Astrocyte (in vitro differentiated cells and primary cell): ENCODE measurements at places on chromosomes 1 and 21.
A peak's percentile ranks its signal among the peaks of the same experiment; 100 is the strongest.

DNA sequence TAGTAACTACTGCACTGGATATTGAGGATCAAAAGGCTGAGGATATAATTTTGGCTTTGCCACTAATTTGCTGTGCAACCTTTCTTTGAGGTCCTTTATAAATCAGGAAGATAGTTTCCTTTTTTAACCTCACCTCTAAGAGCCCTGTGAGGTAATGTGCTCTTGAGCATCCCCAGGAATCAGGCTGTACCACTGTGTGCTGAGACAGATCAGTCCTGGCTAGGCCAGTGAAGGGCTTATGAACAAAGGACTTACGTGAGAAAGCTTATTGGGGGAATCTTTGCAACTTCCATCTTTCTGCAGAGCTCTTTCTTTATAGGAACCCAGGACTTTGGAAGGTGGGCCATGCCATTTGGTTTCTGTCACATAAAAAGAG, 188.9 kb downstream of the SIPA1L2 start:
- DNase-seq: no peak

DNA sequence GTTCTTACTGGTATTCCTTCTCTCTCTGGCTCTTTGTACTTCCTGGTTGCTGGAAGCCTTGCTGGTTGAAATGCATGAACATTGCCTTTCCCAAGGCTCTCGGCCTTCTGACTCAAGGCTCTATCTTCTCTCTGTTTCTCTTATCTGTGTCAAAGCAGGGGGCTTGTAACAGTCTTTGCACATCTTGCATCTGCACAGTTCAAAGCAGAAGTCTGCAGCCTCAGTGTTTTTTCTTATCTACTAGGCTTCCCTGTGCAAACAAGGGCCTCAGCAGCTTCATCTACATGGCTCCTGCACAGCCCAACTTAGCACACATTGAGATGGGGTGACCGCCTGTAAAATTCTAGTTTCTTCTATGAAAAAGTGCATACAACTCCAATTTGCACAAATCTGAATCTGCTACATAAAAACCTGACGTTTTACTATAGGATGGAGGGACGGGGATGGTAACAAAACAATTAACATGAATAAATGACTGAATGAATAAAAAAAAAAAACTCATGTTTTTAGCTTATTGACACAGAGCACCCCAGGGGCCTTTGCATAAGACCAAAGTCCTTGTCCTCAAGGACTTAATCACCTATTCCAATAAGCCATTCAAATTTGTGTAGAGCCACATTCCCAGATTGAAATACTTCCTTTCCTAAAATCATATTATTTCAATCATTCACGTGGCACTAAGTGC, 458.3 kb downstream of the LMO4 start:
- DNase-seq: no peak

DNA sequence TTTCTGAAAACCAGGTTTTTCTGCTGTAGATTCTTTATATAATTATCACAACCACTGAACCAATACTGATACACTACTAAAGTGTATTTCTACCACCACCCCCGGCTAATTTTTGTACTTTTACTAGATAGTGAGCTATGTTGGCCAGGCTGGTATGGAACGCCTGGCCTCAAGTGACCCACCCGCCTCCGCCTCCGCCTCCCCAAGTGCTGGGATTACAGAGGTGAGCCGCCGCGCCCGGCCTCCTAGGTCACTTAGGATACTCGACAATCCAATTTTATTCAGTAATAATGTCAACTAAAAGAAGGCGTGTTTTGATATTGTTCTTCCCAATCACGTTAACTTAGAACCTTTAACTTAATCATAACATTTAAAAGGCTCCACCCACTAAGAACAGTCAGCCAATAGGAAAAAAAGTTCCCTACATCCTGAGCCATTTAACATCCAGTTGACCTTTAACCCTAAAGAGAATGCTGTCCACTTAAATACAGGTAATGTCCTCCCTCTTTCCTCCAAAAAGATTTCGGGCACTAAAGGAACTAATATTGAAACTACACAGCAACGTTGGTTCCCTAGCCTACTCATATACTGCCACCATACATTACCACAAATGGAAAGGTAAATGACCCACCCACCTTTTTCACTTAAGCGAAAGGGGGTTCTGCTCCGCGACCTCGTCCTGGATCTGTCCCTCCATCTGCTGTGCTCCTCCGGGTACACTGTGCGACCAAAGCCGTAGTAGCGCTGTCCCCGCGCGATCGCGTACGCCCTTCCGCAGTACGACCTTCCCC, 1.2 kb downstream of the RSRP1 start:
- no peak for DNase-seq

GRCh38 chr1:144101397-144102045, 129.7 kb upstream of the FAM72C start:
- no peak for DNase-seq

DNA sequence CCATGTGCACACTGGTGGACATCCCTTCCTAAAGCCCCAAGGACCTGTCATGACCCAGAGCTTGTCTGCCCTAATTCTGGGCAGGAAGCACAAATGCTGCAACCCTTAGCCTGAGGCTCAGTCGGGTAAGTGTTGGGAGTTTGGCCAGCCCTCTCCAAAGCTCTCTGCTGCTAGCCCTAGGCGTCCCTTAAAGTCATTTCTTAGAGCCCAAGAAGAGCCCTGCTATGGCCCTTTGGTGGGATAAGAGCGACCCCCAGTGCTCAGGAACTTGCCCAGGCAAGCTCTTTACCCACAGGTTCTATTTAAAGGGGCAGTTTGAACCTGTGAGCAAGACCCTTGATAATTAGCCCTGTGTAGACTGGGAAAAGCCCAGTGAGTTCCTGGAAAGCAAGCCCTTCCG, 356.8 kb downstream of the RRAGC start:
- no peak for DNase-seq

- no peak for DNase-seq
These were observed 44.6 kb downstream of the SLX9 start for GRCh38 chr21:44984428-44984791.

GRCh38 chr1:223714849-223715603, 2.7 kb downstream of the CAPN2 start:
- DNase-seq: peak; percentile 94

- no peak for DNase-seq
These were observed 33.0 kb downstream of the LAMC2 start for GRCh38 chr1:183218971-183219615.

GRCh38 chr1:26471498-26472319, 531 bp upstream of the HMGN2 start:
- DNase-seq: peak; percentile 57

DNA sequence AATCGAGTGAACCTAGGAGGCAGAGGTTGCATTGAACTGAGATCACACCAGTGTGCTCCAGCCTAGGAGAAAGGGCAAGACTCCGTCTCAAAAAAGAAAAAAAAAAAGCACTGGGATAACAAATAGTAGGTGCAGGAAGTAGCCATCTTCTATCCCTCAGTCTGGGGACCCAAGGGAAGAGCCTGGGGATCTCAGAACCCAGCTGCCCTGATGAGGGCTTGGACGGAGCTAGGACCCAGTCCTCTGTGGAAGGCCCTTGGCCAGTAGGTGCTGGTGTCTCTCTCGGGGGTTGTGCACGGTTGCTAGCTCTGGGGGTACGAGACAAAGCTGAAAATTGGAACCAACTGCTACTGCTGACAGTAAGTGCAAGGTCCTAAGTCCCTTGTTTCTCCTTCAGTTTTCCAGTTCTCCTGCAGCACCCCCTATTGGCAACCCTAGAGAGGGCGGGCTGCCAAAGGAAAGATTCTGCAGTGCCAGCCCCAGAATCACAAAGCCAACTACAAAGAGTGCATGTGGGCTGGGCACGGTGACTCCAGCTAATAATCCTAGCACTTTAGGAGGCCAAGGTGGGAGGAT, 57.6 kb upstream of the KIF1B start:
- peak; percentile 20 for DNase-seq

DNA sequence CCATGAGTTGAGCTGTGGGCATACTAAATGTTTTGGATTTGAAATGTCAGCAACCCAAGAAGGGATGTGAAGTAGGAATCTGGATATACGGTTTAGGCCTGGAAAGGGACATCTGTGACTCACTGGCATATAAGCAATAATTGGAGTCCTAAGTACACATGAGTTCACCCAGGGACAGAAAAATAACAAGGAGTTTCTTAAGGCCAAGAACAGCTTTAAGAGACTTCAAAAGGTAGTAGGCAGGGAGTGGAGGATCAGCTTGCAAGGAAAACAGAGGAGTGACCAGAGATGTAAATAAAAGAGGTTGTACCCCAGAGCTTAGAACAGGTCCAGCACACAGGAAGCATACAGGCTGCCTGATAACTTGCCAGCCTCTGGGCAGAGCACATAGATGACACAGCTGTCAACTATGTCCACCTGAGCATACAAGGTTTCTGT, 28.1 kb downstream of the TMEM50B start:
- DNase-seq: no peak

DNA sequence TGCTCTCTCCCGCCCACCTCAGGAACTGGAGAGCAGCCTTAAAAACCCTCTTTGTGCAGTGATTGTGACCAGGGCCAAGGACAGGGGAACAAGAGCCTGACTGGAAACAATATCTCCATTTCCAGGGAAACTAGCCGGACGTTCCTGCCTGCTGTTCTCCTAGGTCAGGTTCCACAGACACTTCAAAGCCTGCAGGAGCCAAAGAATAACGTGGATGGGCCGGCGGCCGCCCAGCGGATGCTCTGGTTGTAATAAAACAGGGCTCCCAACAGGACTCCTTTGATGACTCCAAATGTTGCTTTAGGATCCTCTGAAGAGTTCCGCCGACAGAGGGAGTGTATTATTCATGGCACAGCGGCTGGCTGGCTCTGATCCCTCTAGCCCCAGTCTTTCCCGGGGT, 162.2 kb downstream of the PLXNA2 start:
- DNase-seq: no peak

DNA sequence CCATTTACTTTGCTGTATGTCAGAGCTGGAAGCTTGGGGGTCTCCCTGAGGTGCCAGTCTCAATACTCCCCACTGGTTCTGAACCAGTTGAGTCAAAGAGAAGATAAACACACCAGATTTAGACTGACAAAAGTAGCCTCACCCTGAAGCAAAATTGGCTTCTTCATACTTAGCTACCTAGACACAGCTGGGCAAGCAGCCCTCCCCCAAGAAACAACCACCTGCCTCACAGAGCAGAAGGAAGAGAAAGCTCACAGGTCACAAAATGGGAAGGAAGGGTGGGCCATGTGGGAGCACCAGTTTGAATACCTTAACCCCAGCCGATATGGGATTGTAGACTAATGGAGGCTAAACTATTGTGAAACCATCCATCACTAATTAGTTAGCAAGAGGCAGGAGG, 24.6 kb upstream of the MYSM1 start:
- no peak for DNase-seq

DNA sequence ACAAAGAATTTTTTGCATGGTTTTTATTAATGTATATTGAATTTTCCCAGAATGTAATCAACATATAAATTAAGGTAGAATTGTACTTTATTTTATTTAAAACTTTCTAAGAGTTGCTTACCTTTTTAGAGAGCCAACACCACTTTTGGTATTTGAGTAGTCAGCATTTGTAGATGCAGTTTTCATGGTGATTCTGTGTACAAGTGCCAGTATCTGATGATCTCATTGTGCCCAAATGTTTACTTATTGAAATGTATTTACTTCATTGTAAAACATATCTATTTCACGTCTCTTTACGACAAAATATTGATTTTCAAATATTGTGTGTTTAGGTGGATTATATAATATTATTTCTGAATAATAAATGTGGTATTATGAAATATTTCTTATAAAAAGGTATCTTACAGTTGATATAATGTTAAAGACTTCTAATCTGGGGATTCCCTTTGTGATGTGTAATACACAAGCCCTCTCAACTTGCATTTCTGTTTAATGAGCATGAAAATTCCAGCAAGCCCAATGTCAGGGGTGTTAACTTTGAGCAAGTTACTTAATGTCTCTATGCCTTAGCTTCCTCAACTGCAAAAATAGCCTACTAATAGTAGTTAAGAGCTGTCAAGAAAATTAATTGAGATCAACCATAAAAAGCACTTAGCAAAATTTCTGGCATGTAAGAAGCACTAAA, 141.8 kb upstream of the ZNF648 start:
- no peak for DNase-seq

- peak; percentile 45 for DNase-seq
These were observed 1258.5 kb upstream of the ADGRL2 start for GRCh38 chr1:80542231-80542630.

DNA sequence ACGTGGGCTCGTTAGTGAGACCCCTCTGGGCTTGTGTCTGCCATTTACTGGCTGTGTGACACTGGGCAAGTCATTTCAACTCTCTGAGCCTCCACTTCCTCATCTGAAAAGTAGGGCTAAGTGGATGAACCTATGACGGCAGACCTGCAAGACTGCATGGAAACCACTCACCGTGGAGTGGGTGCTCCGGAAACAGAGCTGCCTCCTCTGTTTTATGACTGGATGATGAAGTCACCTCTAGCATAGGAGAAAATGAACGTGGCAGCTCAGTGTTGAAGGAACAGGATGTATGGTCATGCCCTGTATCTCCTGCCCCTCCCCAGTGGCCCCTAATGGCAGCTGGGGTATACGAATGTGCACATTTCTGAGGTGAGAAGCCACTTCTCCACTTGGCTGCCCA, 40.5 kb downstream of the STPG1 start:
- DNase-seq: no peak

GRCh38 chr1:97373000-97373399, 547.8 kb downstream of the DPYD start:
- DNase-seq: no peak

DNA sequence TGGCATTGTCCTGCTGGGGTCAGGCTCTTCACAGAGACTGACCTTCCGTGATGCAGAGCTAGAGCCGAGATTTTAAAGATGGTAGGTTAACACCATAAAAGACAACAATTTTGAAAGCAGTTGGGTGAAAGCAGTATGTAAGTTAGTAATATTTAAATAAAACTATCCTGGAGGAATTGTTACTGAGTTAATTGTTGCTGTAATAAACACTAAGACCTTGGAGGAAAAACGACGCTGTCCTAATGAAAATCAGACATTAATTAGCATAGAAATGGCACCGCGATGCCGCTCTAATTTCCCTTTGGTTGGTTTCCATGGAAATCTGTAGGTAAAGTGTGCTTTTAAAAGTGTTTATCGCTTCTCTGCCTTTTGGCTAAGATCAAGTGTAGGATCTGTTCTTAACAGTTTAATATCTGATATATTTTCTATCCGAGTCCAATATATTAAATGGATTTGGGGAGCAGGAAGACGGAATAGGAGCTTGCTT, 745 bp upstream of the ANP32E start:
- no peak for DNase-seq

GRCh38 chr1:169959686-169960085, 66.0 kb upstream of the SCYL3 start:
- no peak for DNase-seq

DNA sequence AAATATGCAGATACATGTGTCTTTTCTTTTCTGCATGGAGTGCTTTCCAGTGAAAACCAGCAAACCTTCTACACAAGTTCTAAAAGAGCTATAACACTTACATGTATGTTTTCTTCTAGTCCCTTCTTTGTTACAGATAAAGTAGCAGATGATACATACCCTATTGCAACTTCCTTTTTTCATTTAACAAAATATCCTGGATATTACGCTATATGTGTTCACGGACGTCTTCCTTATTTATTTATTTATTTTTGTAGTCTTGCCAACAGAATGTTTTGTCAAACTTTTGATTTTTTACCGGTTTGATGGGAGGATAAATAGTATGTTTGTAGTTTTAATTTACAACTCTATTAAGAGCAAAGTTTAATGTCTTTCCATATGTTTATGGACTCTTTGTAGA, 5.2 kb upstream of the GALNT2 start:
- DNase-seq: no peak
